Body of pancreas (tissue), 4 donors: ENCODE measurements at places on chromosomes 1 and 21. TPM values are rescaled to one million over a fixed set of nuclear protein-coding genes. Genes with fewer than 3 reads are reported as not detected.
A peak's percentile ranks its signal among the peaks of the same experiment; 100 is the strongest.

The DCDC2B gene
- not detected for total RNA-seq

The UTS2 gene
- total RNA-seq: not detected

The C1QTNF12 gene
- not detected for total RNA-seq

The NES gene
- total RNA-seq: 12.2 TPM

The GPR161 gene
- 2.6 TPM for total RNA-seq

The MAP3K6 gene
- total RNA-seq: 28.8 TPM

The CDC7 gene
- total RNA-seq: 0.78 TPM

The CAMK1G gene
- 0.33 TPM for total RNA-seq

DNA sequence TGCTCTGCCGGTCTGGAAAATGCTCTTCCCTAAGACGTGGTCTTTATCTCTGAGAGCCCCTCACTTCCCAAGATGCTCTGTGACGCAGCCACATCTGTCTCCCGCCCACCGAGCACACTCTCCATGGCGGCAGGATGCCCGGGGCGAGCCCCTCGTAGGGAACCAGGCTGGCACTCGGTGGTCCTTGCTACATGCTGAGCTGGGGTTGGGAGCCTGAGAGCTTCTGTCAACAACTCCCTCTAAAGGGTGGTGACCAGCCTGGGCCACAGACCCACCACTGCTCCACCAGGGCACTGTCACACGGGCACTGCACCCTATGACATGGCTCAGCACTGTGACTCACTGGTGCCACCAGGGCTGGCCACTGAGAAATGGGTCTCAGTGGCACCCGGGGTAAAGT is 2.6 kb downstream of the PEX10 start:
- no peak for DNase-seq

DNA sequence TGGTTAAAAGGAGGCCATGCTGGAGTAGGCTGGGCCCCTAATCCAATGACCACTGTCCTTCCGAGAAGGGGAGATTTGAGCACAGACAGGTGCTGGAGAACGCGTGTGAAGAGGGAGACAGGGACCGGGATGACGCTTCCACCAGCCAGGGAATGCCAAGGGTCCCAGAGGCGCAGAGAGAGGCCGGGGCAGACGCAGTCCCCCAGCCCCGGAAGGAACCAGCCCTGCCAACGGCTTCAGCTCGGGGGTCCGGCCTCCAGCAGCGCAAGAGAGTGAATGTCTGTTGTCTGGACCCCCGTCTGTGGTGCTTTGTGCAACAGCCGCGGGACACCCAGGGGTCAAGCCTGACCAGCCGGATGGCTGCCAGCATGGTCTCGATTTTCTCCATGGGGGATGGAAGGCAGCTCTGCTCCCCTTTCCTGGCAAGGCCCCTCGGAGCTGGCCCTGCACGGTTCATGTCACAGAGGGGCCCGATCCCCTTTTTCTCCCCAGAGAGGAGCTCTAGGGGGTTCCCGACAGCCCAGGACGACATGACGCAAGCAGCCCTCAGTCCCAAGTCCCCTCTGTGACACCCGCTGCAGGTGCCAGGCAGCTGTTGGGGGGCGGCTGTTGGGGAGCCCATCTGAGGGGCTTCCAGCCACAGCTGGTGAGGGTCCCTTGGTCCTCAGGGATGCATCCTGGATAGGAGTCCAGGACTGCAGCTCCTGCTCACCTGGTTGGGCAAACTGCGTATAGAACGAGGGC is 73.5 kb downstream of the SIK1 start:
- DNase-seq: no peak

- peak; percentile 5 for DNase-seq
Measured at GRCh38 chr1:228306275-228307217, 98.7 kb downstream of the OBSCN start.

DNA sequence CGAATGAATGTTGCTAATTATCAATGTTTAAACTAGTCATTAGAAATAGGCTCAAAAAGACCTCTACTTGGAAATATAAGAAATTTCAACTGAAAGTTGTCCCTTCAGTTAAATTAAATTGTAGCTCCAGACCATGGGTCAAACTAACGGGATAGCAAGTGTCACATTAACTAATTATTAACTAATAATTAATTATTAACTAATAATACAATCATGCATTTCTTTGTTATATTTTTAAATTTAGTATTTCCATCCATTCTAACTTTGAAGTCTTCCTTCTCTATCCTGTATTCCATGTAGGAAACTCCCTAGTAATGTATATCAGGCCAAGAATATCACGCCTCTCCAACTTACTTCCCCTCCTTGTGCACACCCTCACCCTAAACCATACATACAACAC is 43.4 kb upstream of the HOOK1 start:
- DNase-seq: no peak

DNA sequence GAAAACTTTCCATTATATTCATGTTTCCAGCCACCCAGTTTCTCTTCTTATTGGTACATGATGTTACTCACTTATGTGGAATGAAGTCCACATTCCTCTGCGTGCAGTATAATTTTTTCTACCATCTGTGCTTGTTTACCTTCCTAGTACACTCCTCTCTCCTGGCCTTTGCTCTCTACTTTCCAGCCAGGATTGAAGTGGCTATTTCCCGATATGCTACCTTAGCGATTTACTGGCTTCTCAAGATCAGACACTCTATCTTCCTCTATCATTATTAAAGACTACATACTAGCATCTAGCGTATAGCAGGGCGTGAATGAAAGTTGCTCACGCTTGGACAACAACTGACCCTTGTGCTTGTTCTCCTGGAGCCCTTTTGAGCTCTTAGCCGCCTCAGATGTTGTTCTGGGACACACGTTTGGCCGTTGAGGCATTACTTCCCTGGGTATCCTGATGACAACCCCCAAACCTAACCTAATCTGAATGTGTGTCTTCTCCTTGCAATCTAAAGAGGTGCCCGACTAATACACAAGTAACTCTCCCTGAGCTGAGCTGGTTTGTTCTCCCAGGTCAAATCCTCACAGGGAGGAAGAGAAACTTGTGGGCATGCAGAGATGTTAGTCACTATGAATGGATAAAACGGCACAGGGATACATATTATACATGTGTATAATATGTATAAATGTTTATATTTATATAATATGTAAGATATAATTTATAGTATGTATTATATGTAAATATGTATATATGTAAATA is 13.4 kb upstream of the MTARC2 start:
- peak; percentile 39 for DNase-seq

DNA sequence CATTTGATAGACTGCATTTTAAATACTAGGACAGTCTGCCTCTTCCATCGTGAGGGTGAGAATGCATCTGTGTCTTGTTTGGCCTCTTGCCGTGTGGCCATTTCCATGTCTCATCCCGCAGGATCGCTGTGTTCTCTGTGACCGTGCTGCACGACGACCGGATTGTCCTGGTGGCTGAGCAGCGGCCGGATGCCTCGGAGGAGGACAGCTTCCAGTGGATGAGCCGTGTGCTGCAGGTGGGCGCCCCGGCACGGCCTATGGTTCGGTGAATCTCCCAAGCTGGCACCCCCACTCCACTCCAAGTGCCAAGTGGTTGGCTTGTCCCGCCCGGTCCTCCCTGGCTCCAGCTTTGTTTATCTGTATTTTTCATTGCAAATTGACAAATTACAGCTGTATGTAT is 55.2 kb downstream of the S100B start:
- no peak for DNase-seq

DNA sequence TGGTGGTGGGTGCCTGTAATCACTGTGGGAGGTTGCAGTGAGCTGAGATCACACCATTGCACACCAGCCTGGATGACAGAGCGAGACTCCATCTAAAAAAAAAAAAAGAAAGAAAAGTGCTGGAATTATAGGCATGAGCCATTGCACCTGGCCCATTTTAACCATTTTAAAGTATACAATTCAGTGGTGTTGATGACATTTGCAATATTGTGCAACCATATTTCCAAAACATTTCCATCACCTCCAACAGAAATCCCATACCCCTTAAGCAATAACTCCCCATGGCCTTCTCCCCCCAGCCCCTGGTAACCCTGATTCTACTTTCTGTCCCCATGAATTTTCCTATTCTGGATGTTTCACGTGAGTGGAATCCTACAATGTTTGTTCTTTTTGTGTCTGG is 11.0 kb upstream of the GPR157 start:
- no peak for DNase-seq

- DNase-seq: no peak
Measured at GRCh38 chr1:219883400-219884332, 44.7 kb downstream of the SLC30A10 start.

DNA sequence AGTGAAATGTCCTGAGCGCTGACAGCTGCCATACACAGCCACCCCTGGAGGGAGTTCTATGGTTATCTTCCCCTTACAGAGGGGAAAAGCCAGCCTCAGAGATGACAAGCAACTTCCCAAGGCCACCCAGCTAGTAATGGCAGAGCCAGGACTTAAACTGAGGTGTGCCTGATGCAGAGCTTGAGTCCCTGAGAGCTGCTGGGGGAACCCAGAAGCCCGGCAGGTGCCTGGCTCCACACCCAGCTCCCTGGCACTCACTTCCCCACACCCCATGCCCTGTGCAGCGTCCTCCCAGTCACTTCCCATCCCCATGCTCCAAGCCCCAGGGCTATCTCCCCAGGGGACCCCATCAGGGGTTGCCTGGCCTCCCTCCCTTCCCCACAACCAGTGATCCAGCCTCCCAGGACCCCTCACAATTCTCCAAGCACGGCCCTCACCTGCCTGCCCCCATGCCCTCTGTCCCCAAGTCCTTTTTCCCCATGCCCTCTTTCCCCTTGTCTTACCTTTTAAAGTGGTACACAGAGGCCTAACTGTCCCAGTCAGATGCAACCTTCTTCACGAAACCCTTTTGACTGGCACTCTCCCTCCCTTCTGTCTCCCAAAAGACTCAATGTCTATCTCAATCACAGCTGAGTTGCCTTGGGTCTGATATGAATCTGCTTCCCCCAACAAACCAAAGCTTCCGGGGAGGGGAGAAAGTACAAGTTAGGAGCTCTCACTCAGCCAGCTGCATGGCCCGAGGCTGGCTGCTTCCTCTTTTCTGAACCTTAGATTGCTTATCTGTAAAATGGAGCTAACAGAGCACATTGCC is 39.8 kb upstream of the LRP8 start:
- peak; percentile 9 for DNase-seq

- no peak for DNase-seq
Measured at GRCh38 chr1:11308699-11309224, 35.8 kb downstream of the UBIAD1 start.

- DNase-seq: no peak
Measured at GRCh38 chr21:42288962-42289361, 26.2 kb downstream of the TFF3 start.

DNA sequence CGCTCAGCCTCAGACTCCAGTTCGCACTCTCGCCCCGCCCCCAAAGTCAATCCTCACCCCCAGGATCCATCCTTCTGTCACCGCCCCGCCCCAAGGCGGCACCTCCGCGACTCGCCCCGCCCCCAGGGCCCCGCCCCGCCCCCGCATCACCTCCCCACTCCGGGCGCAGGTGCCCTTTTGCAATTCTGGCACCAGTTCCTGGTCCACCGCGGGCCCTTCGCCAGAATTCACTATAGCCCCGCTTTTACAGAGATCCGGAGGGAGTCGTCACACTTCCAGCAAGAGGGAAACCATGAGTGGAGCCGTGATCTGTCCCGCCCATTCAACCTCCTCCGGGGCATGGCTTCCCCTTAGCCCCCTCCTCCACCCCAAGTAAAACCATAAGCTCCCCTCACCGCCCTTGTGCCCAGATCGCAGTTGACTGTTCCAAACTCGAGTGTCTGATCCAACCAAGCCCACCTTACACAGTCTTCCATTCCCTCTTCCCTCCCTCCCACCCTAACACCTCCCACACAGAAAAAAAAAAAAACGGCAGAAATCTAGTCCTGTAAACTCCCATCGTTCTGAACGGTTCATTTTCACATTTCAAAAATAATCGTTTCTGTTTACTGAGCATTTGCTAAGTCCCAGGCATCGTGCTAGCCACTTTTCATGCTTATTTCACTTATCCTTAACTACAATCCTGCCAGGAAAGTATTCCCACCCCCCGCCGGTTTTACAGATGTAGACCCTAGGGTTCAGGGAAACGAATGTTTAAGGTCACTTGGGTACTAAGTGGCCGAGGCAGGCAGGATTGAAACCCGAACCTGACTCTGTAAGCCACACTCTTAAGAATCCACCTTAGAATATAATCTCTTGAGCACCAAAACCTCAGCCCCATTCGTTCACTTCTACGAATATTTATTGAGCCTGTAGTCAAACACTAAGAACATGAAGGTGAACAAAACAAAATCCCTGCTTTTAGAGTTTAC is 1.3 kb upstream of the DNAJC16 start:
- peak; percentile 100 for DNase-seq

GRCh38 chr1:6262555-6263420 is 1.9 kb upstream of the GPR153 start:
- peak; percentile 36 for DNase-seq

- no peak for DNase-seq
Measured at GRCh38 chr1:239617259-239617658, 230.9 kb downstream of the CHRM3 start.

DNA sequence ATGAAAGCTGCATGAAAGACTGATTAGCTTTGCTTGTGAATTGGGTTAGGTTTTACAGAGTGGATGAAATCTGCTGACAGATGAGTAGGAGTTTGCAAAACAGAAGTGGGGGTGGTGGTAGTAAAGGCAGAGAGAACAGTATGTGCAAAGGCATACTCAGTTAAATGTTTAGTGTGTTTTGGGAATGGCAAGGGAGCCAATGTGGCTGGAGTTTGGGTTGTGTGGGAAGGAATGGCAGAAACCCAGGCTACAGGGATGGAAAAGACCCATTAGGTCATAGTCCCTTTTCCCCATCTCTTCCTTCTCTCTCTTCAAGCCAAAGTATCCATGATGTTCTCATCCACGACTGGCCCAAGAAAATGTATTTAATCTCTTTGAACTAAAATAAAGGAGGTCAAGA is 362.2 kb upstream of the LYPLAL1 start:
- no peak for DNase-seq

GRCh38 chr1:211688421-211688820 is 13.0 kb upstream of the NEK2 start:
- no peak for DNase-seq

DNA sequence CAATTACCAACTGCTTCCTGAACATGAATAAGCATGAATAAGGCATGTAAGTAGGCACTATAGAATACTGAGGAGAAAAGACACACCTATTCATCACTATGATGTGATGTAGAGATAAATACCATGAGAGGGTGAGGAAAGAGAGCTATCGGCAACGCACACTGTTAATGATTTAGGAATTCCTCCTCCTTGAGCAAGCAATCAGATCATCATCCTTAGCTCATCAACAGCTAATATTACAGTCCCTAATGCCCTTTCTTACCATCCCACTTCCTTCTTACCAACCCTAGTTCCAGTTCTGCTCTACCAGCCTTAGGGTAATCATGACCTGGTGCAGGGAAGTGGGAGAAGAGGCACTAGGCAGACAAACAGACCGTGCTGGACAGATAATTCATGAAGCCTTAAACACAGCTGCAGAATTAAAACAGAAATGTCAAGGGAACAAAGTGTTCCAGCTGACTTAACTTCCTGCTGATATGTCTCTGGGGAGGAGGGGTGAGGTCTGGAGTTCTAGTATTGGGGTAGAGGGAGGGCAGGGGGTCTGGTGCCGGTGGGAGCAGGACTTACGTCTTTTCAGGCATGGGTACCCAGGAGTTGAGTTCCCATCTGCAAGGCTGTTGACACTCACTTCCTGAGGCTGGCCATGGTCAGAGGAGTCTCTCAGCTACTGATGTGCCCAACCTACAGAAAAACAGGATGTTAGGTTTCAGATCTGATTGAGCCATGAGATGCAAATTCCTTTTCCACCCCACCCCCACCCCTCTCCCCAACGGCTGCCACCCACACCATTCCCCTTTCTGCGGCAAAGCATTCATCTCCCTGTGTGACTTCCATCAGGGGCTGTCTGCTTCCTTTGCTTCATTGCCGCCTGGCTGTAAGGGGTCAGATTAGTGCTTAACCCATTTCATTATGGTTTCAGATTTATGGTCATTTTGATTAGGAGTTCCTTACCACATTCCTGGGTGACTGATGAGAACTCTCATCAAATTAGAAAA is 12.6 kb upstream of the RCSD1 start:
- peak; percentile 10 for DNase-seq
